ENCODE measurements at places on chromosomes 11 and 22.

GRCh38 chr22:41982865-41983264 lies 13.6 kb downstream of the SEPTIN3 start:
- no peak for DNase-seq

DNA sequence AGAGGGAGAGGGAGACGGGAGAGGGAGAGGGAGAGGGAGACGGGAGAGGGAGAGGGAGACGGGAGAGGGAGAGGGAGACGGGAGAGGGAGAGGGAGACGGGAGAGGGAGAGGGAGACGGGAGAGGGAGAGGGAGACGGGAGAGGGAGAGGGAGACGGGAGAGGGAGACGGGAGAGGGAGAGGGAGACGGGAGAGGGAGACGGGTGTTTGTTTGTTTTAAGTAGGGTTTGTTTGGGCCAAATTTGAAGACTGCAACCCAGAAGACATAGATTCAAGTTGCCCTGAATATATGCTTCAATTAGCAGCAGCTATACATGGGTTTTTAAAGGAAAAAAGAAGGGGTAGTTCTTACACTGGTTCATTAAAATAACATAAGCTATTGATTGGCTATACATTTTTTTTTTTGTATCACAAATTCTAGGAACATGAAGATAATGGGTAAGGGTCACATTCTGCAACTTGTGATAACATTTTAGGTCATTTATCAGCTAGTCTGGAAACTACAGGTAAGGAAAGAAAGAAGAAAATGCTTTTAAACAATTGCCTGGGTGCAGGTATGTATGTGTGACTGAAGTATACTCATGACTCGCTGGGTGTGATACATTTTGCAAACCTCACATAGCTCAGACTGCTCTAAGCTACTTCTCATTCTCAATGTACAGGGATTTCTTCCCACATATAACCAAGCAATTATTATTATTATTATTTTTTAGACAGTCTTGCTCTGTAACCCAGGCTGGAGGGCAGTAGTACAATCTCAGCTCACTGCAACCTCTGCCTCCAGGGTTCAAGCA lies 67.3 kb downstream of the MCHR1 start:
- DNase-seq: no peak

- no peak for DNase-seq
Measured at GRCh38 chr22:42649246-42650099, at the start of gene CYB5R3. CYB5R3 (minus strand) TSS chr22:42649392; CDS start chr22:42649315, 77 bp downstream.

DNA sequence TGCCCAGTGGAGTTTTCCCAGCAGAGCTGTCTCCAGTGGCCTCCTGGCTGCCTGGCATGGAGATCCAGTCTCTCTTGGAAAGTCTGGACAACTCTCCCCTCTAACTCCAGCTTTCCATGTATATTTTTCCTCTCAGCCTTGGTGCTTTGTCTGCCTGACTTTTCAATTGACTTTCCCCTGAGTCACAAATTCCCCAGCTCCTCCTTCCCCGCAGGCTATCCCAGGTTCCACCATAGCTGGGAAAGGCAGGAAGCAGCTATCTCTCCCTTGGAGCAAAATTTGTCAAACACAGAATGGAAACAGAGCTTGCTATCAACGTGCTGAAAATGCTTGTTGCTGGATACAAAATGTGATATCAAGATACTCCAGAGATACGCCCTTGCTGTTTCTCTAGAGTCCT lies 384.8 kb downstream of the TMEM135 start:
- DNase-seq: no peak

GRCh38 chr11:396948-397548 lies 3.0 kb downstream of the PKP3 start:
- DNase-seq: no peak

- no peak for DNase-seq
Measured at GRCh38 chr11:93935826-93936225, 85.3 kb upstream of the HEPHL1 start.

- no peak for DNase-seq
Measured at GRCh38 chr22:50236731-50237409, 8.0 kb downstream of the TUBGCP6 start.

GRCh38 chr11:80024119-80024518 lies 583.3 kb upstream of the TENM4 start:
- no peak for DNase-seq

- DNase-seq: no peak
Measured at GRCh38 chr11:70498171-70498571, 99.8 kb downstream of the CTTN start.

DNA sequence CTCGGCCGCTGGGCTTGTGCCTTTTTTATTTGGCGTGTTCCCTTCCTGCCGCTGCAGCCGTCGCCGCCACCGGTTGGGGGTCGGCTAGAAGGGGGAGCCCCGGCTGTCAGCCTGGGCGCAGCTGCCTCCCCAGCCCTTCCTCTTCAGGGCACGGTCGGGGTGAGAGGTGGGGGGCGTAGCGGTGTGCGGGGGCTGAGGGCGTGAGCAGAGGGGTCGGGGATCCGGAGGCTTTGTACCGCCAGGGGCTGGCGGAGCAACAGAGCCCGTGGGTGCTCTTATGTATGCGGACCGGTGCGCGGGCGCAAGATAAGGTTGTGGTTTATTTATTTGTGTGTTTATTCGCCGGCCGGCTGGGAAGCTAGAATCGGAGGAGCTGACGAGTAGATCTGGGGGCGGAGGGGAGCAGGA lies 477 bp downstream of the ZBTB16 start:
- no peak for DNase-seq
